Stimulated activated CD8-positive, alpha-beta memory T cell treated with anti-CD3 and anti-CD28 coated beads, Interleukin-4, amount 100 ng/mL, for 1 hour (primary cell): ENCODE measurements at places on chromosomes 3 and 15.

GRCh38 chr3:97235611-97236315 is 421.4 kb downstream of the EPHA6 start:
- DNase-seq, result no peak

DNA sequence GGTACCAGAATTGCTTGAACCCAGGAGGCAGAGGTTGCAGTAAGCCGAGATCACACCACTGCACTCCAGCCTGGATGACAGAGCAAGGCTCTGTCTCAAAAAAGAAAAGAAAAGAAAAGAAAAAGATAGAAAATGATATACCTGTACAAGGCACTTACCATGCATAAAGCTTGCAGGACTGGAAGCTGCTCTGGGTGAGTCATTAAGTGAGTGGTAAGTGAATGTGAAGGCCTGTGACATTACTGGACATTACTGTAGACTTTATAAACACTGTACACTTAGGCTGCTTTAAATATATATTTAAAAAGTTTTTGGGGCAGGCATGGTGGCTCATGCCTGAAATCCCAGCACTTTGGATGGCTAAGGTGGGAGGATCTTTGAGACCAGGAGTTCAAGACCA is 99.2 kb downstream of the SLMAP start:
- DNase-seq, result no peak

- DNase-seq, result no peak
Measured at GRCh38 chr3:167493244-167493643, 19.4 kb upstream of the SERPINI2 start.

- DNase-seq, result peak; percentile 40
Measured at GRCh38 chr3:32296251-32297204, 58.0 kb downstream of the CMTM8 start.

DNA sequence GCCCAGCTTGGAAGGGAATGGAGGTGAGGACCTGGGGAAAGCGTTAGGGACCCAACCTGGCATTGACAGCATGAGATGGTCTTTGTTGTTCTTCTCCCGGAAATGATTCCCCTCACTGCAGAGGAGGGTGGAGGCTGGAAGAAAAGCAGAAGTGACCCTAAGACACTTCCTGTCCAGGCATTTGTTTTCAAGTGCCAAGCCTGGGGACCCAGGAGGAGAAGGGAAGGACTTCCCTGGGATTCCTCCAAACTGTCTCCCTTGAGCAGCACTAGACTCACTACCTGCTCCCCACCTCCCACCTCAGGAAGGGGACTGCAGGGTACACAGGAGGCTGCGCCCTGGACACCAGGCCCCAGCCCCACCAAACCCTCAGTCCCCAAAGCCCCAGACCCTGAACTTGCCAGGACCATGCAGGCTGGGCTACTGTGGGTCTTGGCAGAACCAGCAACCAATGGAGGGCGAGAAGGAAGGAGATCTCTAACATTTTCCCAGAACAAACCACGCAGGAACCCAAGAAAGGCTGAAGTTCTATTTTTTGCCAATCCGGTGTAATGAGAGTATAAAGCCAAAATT is 9.8 kb upstream of the VIPR1 start:
- no peak for DNase-seq

DNA sequence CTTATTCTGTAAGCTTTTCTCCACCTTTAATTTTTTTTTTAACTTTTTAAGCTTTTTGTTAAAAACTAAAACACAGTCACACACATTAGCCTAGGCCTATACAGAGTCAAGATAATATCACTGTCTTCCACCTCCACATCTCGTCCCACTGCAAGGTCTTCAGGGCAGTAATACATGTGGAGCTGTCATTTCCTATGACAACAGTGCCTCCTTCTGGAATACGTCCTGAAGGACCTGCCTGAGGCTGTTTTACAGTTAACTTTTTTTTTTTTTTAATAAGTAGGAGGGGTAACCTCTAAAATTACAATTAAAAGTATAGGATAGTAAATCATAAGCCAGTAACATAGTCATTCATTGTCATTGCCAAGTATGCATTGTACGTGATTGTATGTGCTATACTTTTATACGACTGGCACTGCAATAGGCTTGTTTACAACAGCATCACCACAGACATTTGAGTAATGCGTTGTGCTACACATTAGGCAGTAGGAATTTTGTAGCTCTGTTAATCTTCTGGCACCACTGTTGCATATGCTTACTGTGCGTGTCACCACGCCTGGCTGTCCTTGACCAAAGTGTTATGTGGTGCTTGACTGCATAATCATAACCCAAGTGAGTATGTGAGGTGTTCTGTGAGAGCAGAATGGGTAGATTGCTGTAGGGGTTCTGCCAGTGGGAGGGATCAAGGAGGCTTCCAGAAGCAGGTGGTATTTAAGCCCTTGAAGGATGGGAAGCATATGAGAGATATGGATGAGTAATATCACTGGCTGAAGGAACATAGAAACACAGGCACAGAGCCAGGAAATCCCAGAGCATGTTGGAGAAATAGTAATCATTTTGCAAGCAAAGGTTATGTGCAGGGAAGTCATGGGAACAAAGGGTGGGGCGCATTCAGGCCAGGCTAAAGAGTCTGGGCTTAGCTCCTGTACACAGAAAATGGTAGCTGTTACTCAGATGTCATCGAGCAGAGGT is 18.3 kb downstream of the FBXO22 start:
- no peak for DNase-seq

DNA sequence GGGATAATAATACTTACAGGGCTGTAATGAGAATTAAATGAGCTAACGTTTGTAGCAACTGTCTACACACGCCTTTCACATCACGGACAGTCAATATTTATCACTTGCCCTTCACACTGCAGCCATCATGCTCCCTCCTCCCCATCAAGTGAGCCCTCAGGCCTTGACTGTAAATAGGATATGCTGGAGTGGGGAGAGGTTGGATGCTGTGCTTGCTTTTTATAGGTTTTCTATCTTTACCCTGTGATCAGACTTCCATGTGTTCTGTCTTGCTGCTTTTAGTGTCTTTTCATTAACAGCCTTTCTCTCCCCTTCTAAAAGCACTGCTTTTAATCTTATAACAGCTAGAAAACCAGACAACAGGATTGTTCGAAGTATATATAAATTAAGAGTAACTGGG is 12.8 kb upstream of the MAGEF1 start:
- DNase-seq, result no peak

GRCh38 chr3:107346564-107346963 is 30.7 kb upstream of the CCDC54 start:
- no peak for DNase-seq

- DNase-seq, result no peak
Measured at GRCh38 chr3:160437083-160437455, 12.5 kb downstream of the TRIM59 start.

- DNase-seq, result no peak
Measured at GRCh38 chr3:4829031-4829394, 150.2 kb upstream of the BHLHE40 start.

- DNase-seq, result no peak
Measured at GRCh38 chr3:57706462-57706861, 13.6 kb upstream of the DENND6A start.

DNA sequence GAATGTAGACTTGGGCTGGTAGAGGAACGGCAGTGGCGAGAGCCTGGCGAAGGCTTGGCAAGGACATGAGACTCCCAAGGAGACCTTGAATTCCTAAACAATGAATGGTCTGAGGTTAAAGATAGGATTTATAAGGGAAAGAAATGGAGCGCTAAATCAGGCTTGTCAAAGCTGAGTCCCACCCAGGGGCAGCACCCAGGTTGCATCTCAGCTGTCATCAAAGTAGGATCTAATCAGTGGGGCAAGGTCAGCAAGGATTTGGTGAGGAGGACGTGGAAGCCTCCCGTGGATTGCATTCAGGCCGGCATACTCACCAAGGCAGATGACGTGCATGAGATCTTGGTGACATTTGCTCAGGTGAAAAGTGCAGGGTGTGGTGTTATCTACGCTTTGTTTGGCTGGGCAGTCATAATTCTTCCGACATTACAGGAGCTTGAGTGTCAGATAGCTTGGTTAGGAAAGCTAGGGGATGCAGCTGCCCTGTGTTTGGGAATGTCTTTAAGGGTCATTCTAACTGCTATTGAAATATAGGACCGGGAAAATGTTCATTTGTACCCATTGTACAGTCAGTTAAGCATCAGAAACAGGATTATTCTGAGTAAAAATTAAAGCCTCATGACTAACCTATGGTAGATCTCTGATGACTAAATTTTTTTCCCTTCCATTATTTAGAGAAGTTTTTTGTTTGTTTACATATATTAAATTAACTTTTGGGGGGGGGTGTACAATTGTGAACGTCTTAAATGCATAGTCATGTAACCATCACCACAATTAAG is 99.4 kb upstream of the TSC22D2 start:
- DNase-seq, result no peak

GRCh38 chr3:5026046-5026362 is 46.8 kb downstream of the BHLHE40 start:
- DNase-seq, result no peak

DNA sequence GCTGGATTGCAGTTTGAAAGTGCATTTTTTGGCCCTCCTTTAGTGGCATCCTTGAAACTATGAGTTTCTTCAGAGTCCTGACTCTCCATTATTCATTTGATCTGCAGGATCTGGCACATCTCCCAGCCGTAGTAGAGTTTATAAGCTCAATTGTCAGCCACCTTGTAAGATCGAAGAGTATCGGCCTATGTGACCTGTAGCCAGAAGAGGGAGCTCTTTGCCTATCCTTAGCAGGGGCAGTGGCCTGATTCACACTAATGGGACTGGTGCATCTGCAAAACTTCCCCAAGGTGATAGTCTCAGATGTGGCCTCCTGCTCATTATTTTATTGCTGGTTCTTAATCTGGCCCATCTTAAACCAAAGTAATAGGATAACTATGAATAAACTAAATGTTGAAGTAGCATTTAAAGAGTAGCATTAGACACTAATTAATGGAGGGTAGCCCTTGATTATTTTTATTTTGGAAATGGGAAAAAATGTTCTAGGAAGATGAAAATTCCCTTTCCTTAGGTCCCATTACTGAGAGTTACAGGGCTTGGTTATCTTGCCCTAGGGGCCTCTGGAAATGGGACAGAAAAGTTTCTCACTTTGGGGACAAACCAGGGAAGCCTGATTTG is 21.2 kb downstream of the GCSAM start:
- DNase-seq, result peak; percentile 22

DNA sequence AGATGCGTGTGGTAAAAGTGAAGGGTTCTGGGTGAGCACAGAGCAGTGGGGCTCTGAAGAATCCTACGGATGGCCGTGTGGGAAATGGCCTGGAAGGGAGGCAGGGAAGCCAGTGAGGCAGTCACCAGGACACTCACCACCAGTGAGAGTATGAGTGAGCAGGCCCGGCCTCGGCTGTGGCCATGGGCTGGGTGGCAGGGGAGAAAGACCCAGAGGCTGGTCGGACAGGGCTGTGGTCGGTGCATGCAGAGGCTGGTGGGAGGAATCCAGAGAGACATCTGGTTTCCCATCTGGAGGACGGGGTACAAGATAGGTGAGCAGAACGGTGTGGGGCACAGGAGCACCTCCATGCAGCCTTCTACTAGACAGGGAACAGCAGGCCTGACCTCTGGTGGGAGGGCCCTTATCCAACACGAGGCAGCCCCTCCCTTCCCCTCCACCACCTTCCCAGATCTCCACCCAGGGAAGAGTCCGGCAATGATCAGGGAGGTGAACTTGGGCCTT is 10.1 kb downstream of the PCSK6 start:
- DNase-seq, result no peak

GRCh38 chr15:63469190-63469589 is 35.2 kb upstream of the USP3 start:
- DNase-seq, result no peak
